NCI-H1694 (cell line): ENCODE measurements at places on chromosomes 7 and 10.

- no peak for DNase-seq
Observed at GRCh38 chr10:122557516-122557915, 3.0 kb upstream of the DMBT1 start.

DNA sequence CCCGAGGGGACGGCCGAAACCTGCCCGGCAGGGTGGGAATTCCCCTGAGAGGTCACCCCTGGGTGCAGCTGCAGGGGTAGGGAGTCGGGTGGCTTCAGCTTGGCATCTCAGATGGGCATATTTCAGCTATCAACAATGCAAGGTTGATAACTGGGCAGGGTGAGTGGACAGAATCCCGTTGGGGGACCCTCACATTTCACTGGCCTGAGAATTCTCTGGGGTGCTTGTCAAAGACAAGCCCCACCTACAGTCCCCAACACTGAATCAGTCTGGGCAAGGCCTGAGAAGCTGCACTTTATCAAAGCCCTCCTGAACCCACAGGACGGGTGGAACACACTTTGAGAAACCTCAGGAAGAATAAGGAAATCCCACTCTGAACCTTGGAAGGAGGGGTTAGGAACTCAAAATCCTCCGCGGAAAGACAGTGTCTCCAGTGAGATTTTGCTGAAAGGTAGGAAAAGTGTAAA, 3.1 kb downstream of the RGS10 start:
- no peak for DNase-seq

DNA sequence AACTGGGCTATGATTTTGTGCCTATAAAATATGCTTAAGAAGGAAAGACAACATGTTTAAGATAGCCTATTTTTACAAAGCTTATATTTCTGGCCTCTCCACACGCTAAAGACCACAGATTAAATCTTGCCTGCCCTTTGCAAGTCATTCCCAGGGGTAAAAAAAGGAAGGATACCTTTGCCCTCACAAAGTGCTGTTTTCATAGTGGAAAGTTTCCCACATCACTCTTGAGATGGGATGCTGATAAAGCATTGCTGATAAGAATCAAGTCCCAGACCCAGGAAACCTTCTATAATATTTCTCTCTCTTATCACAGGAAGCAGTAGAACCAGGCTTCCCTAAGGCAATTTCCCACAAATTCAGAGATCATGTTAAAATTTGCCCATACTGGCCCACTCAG, 56.5 kb downstream of the GSAP start:
- DNase-seq: no peak

DNA sequence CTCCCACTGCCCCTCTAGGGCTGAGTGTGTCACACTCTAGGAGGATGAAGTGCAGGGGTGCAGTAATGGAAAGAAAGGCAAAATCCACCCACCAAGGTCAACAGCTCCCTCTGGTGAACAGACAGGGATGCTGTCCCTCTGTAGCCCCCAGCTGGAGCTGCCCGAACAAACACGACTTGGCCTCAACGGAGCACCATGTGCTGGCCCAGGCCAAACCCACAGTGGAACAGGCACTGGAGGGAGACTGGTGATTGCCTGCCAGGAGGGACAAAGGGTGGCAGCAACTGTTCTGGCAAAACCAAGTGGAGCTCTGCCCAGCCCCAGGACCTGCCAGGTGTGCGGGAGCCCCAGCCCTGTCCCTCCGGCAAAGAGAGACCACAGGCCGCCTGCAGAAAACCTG, 20.7 kb downstream of the PDIA4 start:
- no peak for DNase-seq

GRCh38 chr10:94232711-94233383, 129.9 kb downstream of the NOC3L start:
- DNase-seq: no peak

DNA sequence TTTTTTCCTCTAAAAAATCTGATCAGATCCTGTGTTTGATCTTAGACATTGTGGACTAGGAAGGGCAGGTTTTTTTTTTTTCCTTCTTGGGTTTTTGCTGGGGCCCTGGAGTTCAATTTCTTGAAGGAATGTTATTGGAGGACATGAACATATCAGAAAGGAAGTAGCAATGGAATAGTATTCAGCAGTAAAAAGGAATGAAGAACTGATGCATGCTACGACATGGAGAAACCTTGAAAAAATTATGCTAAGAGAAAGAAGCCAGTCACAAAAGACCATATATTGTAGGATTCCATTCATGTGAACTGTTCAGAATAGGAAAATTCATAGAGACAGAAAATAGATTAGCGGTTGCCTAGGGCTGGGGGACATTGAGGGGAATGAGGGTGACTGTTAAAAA, 34.0 kb downstream of the FGF8 start:
- DNase-seq: no peak

DNA sequence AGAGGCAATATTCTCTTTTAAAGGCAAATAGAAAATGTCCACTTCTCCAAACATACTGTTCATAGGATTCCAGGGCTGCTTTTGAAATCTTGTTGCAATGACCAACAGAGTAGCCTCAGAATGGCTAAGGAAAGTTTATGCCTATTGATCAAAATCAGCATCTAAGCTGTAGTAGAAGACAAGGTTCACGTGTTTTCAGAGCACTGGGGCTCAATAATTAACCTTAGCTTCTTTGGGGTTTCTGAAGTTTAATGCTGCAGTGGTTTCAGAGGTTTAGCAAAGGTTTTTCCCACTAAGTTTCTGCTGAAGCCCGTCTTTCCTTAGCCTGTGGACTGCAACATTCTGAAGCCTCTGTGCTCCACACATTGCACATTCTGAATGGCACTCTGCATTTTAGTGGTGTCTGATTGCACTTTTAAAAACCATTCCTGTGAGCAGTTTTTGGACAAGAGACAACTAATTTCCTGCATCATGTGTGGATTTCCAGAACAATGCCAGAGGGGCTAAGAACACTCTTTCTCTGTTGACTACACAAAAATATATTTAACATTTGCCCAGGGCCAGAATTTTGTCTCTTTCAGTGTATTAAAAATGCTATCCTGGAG, 342.5 kb downstream of the PTEN start:
- DNase-seq: no peak

DNA sequence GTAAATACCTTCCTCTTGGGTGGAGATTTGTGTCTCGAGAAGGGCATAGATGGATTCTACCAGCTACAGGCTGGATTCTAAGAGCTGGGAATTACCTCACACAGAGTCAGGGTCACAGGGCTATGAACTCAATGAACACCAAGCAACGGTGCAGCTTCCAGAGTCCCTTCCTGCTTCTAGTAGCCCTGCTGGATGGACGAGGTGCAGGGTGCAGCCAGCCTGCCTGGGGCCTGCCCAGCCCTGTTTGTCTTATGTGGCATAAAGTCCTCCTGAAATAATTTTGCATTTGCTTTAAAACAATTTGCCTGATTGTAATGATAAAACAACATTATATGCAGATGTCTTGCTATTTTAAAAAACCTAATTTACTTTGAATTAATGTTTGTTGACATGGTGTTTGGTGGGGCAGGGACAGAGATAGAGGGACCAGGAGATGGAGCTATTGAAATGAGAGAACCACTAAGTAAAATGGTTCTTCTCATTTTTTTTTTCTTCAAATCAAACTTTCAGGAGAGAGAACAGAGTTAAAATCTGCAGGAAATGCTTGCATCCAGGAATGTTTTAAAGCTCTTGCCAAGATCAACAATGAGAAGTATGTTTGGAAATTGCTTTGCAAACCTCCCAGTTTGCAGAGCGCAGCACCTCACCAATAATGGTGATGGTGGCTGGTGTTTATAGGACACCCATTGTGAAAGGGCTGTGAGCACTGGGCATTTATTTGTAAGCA, 305.4 kb upstream of the PODXL start:
- DNase-seq: no peak

DNA sequence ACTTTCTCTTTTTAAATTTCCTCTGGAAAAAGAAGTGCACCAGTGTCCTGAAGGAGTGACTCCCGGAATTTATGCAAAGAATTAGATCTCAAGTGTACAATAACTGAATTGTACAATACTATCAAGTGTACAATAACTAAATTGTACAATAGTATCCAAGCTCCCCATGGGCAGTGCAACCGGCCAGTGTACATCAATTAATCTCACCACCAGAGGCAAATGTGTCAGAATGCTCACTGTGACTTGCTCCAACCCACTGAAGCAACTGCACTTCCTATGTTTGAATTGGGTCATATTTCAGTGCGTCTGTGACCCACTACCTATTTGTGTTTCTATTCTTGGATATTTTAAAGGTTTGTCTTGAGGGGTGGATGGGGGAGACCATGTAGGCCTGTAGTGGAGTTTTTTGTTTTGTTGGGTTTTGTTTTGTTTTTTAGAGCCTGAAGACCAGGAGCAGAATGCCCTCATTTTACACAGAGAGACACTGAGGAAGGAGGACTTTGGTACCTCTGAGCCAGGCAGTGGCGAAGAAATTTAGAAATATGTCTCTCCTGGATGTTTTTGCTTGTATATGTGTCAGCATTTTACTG, 78.5 kb upstream of the CTTNBP2 start:
- DNase-seq: no peak

DNA sequence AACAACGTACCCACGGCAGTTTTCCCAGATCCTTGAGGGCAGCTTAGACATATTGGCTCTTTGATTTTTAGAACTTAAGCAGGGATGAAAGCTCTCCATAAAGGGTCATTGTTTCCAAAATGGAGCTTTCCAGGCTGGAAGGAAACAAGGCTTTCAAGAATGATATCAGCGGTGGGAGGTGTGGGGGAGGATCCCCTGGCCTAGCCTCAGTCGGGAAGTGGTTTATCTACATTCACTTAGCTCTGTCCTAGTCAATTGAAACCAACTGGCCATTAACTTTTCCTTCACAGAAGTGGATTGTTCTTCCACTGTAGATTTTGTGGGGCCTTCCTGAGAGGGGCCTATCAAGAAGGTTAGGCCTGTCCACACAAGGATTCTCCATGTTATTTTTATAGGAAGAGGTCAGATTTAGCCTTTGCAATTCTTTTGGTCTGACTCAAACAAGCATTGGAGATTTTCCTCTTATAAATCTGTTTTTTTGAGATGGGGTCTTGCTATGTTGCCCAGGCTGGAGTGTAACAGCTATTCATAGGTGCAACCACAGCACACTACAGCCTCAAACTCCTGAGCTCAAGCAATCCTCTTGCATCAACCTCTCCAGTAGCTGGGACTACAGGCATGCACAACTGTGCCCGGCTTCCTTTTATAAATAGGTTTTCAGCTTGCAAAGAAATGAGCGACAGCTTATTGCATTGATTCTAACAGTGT, 343.5 kb downstream of the LRMDA start:
- no peak for DNase-seq

DNA sequence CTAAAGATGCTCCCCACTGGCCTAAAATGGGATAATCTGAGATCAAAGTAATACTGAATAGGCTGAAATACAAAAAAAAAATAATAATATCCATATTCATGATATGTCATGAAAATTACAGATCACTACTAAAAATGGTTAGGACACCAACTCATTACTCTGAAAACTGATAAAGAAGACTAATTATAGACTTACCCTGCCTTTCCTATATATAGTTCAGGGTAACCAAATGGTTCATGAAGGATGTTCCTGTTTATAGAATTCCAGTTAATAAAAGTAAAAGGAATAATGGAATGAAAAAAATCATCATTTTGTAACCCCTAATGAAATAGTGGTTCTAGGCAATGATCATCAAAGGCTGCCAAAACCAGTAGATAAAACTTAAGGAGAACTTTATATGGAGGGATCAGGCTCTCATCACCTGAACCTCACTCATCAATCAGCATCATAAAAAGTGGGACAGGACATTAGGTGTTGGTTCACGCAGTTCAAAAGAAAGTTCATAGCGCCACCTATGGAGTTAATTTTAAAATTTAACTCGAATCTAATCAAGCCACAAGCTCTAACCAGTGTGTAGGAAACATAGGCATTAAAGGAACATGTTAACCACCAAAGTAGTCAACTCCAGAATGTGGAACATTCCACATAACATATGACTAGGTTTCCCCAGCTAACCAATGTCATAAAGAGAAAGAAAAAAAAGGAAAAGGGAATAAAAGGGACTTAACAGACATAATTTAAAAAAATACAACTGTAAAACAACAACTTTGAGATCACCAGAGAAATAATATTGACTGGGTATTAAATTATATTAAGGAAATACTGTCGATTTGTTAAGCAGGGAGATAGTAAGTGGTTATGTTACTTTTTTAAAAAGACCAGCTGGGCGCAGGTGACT, 35.7 kb downstream of the P4HA1 start:
- peak; percentile 43 for DNase-seq

GRCh38 chr10:48343921-48344598, 37.6 kb downstream of the MAPK8 start:
- no peak for DNase-seq

DNA sequence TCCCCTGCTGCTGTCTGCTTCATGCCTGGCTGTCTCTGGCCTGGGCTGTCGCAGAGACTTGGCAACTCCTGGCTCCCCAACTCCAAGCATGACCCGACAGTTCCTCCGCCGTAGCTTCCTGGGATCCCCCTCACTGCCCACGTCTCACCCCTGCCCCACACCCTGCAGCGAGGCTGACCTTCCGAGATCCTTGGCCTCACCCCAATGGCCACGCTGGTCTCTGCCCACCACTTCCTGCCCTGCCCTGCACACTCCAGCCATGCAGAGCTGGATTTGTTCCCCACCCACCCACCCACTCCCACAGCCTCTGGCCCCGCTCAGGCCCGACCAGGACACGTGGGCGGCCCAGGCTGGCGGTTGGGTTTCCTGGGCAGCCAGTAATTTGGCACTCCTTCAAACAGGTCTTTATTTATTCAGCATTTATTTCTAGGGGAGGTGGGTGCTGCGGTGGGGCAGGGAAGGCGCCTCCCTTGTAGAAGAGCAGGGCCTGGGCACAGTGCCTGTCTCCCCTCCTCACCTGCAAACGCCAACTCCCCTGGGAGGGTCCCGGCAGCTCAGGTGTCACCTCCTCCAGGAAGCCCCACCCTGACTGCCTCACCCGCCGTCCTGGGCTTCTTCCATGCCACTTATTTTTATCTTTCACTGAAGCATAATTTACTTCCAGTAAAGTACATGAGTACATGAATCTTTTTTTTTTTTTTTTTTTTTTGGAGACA, 25.5 kb downstream of the GTF2IRD1 start:
- no peak for DNase-seq

GRCh38 chr7:80014511-80014910, 120.1 kb upstream of the GNAI1 start:
- DNase-seq: no peak

- no peak for DNase-seq
Observed at GRCh38 chr7:18313965-18314364, 181.6 kb upstream of the HDAC9 start.

DNA sequence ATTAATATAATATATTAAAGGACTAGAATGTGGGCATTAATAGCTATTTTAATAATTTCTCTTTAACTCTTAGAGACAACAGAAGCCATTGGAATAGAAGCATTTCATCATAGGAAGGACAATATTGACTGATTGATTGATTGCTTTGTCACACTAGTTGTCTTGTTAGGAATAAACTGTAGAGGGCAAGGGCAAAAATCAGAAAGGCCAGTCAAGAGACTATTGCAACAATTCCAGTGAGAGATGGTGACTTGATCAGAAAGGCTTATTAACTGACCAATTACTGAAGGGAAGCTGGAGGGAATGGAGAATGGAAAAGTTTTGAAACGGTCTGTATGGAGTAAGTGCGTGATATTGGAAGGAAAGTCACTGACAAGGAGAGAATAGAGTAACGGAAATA, 87.3 kb downstream of the RUNDC3B start:
- DNase-seq: no peak

- no peak for DNase-seq
Observed at GRCh38 chr7:133642907-133643306, 390.0 kb downstream of the EXOC4 start.
